ENCODE measurements at places on chromosomes 12 and 14.

DNA sequence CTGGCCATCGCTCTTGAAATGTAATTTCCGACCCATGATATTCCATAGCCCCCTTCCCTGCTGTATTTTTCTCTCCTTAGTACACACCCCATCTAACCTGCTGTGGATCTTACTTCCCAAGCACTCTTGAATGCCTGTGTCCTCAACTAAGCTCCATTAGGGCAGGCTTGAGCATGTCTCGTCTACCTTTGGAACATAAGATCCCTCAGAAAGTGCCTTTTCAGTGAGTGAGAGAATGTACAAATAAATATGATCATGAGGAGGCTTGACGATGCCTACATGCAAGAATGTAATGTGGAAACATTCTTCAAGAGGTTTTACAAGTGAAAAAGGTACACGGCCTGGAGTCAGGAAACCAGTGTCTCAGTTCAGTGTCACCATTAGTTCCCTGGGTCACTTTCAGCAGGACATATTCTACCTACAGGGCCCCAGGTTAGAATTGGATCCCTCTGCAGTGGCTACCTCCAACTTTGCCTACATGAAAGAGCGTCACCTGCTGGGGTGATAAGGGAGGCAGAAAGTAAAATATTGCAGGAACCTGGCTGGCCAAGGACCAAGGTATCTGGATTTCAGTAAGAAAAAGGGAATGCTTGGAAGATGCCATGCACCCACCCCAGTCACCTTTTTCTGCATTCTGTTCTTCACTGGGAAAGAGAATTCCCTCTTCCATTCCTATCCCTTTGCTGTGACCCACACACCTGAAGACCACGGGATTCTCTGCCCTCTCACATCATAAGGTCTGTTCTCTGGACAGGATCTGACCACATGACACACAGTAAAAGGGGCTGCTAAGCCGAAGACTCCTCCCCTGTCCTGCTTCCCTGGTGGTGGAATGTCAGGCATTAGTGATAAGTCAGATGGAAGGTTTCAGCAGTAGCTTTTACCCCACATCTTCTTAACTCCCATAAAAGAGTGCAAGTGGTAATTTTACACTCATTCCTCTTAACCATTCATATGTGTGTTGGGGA, 24.6 kb upstream of the SERPINA1 start:
- no peak for DNase-seq

GRCh38 chr12:113270709-113271009, 49.4 kb downstream of the TPCN1 start:
- DNase-seq = no peak

DNA sequence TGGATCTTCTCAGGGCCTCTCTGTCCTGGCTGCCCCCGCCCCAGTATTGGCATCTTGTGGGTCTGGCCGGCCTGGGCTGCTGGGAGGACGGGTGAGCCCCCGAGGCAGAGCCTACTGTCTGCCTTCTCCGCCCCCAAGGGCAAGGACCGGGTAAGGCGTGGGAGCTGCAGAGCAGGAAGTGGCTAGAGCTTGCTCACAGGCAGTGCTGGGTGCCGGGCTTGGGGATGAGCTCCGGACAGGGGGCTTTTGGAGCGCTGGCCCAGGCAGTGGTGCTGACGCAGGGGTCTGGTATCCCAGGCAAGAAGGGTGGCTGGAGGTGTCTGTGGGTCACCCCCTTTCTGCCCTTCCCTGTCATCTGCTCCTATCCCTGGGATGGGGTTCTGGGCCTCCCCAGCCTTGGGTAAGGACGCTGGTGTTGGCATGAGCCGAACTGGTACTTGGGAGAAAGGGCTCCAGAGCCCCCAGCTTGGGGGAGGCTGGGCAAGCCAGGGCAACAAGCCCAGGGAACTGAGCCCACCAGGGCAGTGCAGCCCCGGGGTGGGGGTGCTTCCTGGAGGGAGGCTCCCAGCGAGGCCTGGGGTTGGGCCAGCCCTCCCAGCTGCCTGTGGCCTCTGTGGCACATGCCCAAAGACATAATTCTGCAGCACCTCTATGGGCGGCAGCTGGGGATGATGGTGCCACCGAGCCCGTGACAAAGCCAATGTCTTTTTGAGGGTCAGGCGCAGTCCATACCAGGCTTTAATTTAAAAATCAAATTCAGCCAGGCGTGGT, 126.3 kb downstream of the KIF26A start:
- no peak for DNase-seq

DNA sequence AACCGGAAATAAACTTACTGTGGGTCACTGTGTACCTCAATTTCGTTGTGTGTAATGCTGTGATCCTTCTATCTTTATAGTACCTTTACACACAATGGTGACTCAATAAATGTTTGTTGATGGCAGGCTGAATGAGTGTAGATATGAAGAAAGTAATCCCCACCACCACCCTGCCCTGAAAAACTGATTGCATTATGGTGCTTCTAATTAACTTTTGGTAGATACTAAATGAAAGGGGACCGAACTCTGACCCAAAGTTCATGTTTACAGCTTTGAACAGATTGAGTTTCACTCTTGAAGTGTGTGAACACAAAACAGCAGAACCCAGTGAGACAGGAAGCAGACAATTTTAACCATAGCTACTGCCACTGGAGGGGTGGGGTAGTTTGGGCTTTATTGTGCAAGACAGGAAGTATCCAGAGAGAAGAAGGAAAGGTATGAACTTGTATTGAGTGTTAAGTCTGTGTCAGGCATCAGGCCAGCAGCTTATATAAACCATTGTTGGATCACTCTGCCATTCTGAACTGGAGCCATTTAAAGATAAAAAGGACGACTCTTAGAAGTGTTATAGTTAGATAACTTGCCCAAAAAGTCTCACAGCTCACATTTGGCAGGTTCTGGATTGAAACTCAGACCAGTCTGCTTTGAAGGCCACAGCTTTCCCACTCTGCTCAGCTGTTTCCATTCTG, 197.0 kb upstream of the AMIGO2 start:
- no peak for DNase-seq

- DNase-seq = no peak
Measured at GRCh38 chr14:34460841-34461240, 1.2 kb downstream of the SPTSSA start.

DNA sequence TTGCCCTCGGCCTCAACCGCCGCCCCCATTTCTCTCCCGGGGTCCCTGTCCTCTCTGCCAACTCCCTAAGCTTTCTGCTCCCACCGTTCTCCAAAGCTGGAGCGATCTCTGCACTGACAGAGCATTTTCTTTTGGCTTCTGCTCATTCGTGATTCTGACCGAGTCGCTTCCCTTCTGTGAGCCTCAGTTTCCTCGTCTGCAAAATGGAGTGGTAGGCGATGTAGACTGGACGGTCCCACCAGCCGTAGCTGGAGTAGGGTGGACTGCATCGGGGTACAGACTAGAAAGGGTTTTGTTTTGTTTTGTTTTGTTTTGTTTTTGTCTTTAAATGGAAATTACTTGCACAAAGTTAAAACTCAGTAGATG, 2.4 kb downstream of the VSX2 start:
- no peak for DNase-seq

DNA sequence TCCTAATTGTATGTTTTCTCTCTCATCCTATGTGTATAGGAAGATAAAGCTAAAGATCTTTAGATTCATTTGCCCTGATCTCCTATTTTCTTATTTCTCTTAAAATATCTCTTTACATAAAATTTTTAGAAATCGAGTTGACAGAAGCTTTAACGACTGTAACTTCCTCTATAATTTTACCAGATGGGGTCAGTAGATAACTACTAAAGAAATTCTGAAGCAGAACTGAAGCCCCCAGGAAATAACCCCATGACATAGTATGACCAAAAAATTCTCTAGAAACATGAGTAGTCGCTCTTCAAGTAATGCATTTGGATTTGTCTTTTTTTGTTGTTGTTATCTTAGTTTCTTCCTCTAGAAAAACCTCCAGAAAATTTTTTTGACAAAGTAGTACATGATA, 288.0 kb downstream of the ERC1 start:
- DNase-seq = no peak

DNA sequence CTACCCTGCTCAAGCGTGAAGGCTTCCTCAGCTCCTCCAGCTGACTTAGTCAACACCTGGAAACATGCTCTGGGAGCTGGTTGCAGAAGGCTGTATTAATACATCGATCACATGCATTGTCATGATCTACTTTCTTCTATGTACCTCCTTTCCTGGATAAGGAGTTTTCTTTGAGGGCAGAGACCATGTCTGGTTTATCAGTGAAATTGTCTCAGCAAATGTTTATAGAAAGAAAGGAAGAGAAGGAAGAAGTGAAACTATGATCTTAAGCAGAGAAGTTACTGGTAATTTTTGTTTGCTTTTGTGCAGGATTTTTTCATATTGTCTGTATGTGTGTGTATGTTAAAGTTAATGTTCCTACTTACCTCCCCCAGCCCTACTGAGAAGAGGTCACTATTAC, 4.5 kb downstream of the DYRK4 start:
- no peak for DNase-seq

DNA sequence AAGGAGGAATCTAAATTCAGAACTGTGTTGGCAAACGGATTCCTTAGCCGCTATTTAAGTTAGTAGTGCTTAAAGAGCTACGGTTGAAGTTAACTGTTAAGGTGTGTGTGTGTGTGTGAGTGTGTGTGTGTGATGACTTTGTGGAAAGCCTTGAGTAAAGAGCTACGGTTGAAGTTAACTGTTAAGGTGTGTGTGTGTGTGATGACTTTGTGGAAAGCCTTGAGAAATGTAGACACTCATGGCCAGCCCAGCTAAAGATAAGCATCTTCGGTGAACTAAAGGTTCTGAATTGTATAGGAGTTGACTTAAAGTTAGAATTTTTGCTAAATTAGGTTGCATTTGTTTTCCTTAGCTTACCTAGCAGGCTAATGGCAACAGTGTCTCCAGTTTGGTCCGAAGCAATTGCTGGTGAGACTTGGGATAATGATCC, 1.4 kb downstream of the KTN1 start:
- no peak for DNase-seq

Data from activated gamma-delta T cell (primary cell).